ENCODE measurements at places on chromosomes 2 and 18.

DNA sequence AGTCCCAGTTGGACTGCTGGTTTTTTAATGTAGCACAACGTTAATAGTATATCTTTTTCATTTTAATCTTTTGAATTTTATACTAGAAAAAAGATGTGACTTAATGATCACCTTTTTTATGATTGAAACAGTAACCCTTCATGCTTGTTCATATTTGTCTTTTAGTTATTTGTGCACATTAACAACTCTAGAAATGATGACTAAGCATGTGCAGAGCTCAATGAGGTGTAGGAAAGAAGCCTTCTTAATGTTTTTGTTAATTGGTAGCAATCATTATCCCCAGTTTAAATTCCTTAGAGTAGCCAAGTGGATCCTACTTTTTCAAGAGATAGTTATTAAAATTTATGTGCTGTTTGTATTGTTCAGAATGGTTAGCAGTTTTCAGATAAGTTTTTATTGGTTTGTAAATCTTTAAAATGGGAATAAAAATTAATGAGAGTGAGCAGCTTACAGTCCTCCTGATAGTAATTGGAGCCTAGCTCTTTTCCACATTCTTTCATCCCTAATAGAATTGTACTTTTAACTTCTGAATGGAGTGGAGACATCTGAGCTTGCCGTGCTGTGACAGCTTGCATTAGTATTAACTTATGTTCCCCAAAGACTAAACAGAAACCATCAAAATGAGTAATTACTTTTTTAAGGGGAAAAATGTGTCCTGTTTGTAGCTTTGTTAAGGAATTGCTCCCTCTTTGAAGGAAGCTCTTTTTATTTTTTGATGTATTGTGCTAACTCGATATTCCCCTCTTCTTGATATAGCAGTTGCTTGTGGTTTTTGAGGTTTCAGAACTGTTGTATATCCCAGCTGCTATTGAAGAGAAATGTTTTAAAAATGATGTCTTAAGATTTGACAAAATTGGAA lies 17.3 kb downstream of the PIK3C3 start:
- DNase-seq, result no peak

- no peak for DNase-seq
Measured at GRCh38 chr2:130720528-130720927, 8.3 kb upstream of the GPR148 start.

GRCh38 chr2:219198974-219199373 lies 7.6 kb upstream of the ZFAND2B start:
- DNase-seq, result no peak

DNA sequence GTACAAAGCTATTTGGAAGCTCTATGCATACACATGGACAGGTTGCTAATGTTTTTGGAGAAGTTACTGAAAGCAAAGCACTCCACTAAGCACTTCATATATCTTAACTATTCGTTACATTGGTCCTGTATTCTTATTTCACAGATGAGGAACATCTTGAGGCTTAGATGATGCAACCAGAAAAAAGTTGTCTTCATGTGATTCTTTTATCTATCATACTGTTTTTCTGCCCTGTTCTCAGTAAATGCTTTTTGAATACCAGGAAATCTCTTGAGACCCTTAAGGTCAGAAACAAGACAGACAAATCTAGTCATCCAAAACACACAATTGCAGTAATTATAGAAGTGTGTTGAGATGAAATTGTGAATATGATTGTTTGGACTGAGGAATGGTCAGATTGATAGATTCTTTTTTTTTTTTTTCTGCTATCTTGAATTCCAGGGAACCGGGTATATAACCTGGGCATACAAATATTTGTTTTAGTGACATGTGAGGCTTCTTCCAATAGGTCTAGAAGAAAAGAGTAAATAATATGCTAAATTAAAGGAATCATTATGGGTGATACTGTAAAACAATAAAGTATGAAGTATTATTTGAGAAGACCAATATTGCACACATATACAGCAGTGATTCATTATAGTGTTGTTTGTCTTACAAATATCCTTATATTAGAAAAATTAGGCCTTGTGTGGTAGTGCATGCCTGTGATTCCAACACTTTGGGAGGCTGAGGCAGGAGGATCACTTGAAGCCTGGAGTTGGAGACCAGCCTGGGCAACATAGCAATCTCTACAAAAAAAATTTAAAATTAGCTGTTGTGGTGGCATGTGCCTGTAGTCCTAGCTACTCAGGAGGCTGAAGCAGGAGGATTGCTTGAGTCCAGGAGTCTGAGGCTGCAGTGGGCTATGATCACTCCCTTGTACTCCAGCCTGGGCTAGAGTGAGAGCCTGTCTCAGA lies 33.7 kb downstream of the EHBP1 start:
- DNase-seq, result no peak

- no peak for DNase-seq
Measured at GRCh38 chr2:201363857-201364560, 6.9 kb upstream of the FLACC1 start.

All from stimulated activated CD4-positive, alpha-beta T cell treated with anti-CD3 and anti-CD28 coated beads, Interleukin-1b, Interleukin-23, amount 100 ng/mL, for 4 hours (primary cell).